LHCN-M2 (cell line): ENCODE measurements at places on chromosomes 11 and 22. TPM values are rescaled to one million over a fixed set of nuclear protein-coding genes. Genes with fewer than 3 reads are reported as not detected.

CST6 gene
- total RNA-seq, result not detected in 2 replicates

GRCh38 chr11:120792306-120792705 is 231.6 kb upstream of the TBCEL start:
- no peak for DNase-seq

LRRC4C gene
- not detected in 2 replicates for total RNA-seq

GRCh38 chr11:47067401-47067800 is 109.3 kb downstream of the ARFGAP2 start:
- peak; percentile 15 for DNase-seq

DNA sequence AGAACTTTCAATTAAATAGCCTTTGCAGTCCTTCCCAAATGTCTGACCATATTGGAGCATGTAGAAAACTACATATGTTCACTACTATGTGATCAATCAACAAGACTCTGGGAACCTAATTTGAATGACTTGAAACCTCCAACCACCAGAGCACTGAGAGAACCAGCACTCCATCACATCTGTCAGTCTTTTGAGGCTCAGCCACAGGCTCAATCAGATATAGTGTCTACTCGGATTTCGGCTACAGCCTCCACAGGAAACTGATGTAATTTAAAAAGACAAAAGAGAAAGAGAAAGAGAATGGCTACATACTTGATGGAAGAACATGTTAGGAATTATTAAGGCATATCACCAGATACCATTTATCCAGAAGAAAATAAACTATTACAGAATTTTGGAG is 859.0 kb downstream of the FAM181B start:
- no peak for DNase-seq

GRCh38 chr11:93921695-93922468 is 71.5 kb upstream of the VSTM5 start:
- DNase-seq, result peak; percentile 65

DNA sequence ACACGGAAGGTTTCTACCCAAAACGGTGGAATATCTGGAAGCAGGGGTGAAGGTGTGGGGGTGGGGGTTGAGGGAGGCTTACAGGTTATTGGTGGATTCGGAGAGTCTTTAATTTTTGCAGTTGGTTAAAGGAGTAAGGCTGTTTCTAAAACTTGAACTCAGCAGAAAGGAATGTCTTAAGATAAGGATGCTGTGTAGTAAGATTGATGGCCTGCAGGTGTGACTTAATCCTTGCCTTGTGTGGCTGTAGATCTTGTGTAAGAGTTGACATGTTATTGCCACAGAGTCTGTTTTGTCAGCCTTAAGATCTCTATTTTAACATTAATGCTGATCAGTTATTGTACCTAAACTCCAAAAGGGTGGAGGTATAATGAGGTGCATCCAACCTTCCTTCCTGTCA is 16.4 kb upstream of the OR6M1 start:
- peak; percentile 27 for DNase-seq

LRRN4CL gene
- 41.4 and 68.1 TPM in 2 replicates for total RNA-seq

DNA sequence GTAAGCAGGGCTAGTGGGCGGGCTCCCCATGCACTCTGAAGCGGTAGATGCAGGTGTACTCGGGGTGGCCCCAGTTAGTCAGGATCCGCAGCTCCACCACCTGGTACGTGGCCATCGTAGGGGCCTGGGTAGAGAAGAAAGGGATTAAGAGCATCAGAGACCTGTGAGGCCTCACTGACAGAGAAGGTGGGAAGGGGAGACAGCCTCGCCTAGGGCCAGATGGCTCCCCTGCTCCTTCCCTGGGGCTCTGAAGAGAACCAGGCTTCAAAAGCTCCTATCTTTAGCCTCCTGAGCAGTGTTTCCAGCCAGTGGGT is 19.6 kb downstream of the SUN2 start:
- DNase-seq, result no peak

DNA sequence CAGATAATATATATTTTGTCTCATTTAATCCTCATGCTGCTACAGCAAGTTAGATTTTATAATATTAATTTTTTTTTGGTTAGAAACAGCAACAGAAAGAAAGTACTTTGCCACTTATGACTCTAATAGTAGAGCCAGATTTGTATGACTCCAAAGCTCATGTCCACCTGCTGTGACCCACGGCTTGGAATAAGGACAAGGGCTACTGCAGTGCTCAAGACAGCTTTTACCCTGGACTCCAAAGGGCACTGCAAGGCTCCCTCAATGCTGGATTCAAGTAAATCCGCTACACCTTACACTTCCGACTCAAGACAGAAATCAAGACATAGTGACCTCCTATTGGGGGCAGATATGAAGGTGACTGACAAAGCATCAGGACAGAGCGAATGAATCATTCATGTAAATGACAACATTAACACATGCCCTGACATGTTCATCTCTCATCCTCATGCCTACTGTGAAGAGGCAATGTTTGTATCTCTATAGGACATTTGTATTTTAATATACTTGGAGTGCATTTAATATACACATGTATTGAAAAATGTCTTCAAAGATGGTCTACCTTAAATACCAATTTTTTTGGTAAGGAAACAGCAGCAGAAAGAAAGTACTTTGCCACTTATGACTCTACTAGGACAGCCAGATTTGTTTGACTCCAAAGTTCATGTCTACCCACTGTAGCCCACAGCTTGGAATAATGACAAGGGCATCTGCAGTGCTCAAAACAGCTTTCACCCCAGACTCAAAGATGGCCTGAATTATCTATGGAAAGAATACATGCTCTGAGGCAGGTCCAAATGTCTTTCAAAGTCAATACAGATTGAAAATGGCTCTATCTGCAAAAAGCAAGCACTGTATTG is 375.6 kb upstream of the CCDC90B start:
- no peak for DNase-seq

DNA sequence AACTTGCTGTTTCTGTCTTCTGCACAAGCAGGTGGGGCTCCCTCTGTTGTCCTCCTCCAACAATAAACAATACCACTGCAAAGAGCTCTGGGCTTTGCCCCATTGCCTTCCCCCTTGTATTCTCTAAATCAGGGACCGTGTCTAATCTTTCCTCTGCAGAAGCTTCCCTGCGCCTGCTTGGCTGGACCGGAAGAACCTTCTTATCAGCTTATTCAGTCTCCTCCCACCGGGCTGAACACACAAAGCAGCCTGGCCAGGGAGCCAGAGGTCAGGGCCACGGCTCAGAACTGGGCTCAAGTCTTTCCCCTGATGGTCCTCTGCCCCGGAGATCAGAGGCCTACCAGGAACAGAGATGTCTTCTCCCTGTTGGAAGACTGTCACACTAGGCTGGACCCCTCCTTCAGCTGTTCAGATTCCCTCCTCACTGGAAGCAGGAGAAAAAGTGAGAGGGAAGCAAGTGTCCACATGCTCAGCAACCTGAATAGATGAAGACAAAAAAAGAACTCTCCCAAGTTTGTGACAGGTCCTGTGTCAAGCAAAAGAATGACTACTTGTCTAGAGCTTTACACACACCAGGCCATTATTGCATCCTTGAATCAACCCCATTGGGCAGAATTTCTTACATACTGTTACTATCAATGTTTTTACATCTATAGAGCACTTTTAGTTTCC is 63.7 kb downstream of the RAB30 start:
- no peak for DNase-seq

- no peak for DNase-seq
These were observed 216.9 kb upstream of the SYN3 start for GRCh38 chr22:33275073-33275443.

- no peak for DNase-seq
These were observed 17.1 kb downstream of the CRELD2 start for GRCh38 chr22:49935561-49935960.

POLR2F gene
- 45.9 and 64.8 TPM in 2 replicates for total RNA-seq

- DNase-seq, result no peak
These were observed 23.7 kb upstream of the FXYD6 start for GRCh38 chr11:117900121-117900648.

EMID1 gene
- 0.29 TPM in 1 of 2 replicates, not detected in the other for total RNA-seq

GRCh38 chr22:28983190-28983589 is 78.4 kb downstream of the C22orf31 start:
- peak; percentile 47 for DNase-seq

GRCh38 chr11:125954945-125955640 is 9.2 kb downstream of the VSIG10L2 start:
- DNase-seq, result no peak

CLDN25 gene
- not detected in 2 replicates for total RNA-seq

OR6A2 gene
- not detected in 2 replicates for total RNA-seq

EML3 gene
- 41.5 and 46.8 TPM in 2 replicates for total RNA-seq

HBB gene
- total RNA-seq, result not detected in 2 replicates

CRYBB2 gene
- total RNA-seq, result not detected in 2 replicates

TMPRSS13 gene
- not detected in 2 replicates for total RNA-seq

CCDC89 gene
- 6.6 and 7.4 TPM in 2 replicates for total RNA-seq

- no peak for DNase-seq
These were observed 399.2 kb downstream of the CNTN5 start for GRCh38 chr11:99419991-99420390.

DNA sequence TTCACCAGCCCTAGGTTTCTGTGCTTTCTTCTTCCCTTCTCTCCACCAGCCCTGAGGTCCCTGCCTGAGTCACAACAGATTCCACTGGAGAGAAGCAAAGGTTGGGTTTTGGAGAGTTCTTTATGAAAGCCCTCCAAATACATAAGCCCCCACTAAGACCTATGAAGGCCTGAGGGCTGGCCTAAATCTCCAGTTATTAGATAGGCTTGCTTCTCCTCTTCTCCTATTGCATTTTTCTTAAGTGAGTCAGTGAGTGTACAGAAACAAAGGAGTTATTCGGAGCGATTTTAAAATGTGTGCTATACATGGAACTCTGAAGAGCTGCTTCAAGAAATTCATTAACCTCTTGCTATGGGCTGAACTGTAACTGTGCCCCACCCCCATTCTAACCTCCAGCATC is 1057.3 kb downstream of the OPCML start:
- DNase-seq, result no peak

GRCh38 chr22:27011133-27011532 is 353.7 kb downstream of the MIAT start:
- no peak for DNase-seq

GRCh38 chr11:61486779-61487178 is 21.8 kb upstream of the LRRC10B start:
- DNase-seq, result no peak

DNA sequence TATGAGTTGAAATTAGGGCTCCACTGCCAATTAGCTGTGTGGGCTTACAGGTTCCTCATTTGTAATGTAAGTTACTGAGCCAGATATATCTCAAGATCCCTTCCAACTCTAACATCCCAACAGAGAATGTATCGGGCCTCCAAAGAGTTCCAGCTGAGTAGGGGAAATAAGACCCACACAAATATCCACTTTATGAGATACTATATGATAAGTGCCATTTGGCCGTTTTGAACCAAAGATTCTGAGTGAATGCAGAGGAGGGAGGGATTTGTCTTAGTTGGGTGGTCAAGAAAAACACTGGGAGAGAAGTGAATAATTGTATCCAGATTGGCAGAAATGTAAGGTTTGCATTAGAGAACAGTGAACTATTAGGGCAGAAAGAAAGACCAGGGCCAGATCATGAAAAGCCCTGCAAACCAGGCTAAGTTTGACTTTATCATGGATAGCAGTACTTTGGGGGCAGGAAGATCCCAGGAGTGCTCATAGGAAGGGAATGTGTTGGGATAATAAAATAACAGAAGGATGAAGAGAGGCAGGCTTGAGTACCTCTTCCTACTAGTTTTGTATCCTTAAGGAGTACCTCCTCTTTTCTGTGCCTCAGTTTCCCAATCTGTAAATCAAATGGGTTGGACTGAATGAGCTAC is 63.9 kb downstream of the RPL27A start:
- DNase-seq, result no peak

C11orf86 gene
- not detected in 2 replicates for total RNA-seq

DNA sequence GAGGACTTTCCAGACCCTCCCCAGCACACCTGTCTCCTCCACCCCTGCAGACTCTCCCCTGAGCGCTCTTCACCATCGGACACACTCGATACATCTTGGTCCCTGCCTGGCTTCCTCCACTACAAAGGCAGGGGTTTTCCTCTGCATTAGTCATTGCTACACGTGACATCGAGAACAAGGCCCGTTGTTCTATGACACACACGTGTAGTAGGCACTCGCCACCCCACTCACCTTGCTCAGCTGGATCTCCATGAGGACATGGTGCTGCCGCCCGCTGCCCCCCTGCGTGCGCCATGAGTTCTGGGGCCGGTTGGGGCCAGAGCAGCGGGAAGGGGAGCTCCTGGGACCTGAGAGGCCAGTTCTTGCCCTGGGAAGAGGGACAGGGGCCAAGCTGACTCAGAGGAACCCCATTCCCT is 16.7 kb downstream of the ATG2A start:
- DNase-seq, result no peak

GRCh38 chr22:31952472-31952871 is 8.1 kb downstream of the YWHAH start:
- DNase-seq, result peak; percentile 77

RIMBP3B gene
- total RNA-seq, result 0.64 and 0.98 TPM in 2 replicates

GRCh38 chr11:86644291-86644690 is 28.1 kb downstream of the ME3 start:
- peak; percentile 65 for DNase-seq

MAPK8IP2 gene
- total RNA-seq, result 0.13 and 0.17 TPM in 2 replicates

IL10RA gene
- not detected in 2 replicates for total RNA-seq

RAB3IL1 gene
- 2.4 and 4.8 TPM in 2 replicates for total RNA-seq

- no peak for DNase-seq
These were observed 6.5 kb upstream of the CERK start for GRCh38 chr22:46744581-46744980.

- peak; percentile 86 for DNase-seq
These were observed 1.5 kb downstream of the CASTOR1 start for GRCh38 chr22:30287648-30288418.

DNA sequence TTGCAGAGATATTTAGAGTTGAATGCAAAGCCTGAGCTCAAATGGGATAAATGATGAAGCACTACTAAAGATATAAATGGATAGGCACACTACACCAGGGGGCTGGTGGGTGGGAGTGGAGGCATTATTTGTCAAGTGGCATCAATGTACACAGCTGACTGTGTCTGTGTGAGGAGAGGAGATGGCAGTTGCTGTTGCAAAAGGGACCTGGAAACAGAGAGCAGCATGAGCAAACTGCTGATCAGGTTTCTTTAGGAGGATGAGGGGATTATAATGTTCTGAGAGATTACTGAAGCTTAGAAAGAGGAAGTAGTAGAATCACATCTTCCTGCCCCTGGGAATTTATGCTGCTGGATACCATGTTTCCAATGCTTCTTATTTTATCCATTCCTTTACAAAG is 39.4 kb upstream of the LIN7C start:
- peak; percentile 40 for DNase-seq
